Activated CD4-positive, alpha-beta memory T cell treated with anti-CD3 and anti-CD28 coated beads for 36 hours (primary cell): ENCODE measurements at places on chromosomes 5 and 9. TPM values are rescaled to one million over a fixed set of nuclear protein-coding genes. Genes with fewer than 3 reads are reported as not detected.

IGIP gene
- 2.3 TPM for total RNA-seq

ARHGEF28 gene
- total RNA-seq = 0.12 TPM

ANKRD31 gene
- 0.29 TPM for total RNA-seq

C9orf153 gene
- total RNA-seq = 0.26 TPM

- DNase-seq = no peak
Measured at GRCh38 chr9:133355881-133356357, 368 bp downstream of the SURF1 start.

DNA sequence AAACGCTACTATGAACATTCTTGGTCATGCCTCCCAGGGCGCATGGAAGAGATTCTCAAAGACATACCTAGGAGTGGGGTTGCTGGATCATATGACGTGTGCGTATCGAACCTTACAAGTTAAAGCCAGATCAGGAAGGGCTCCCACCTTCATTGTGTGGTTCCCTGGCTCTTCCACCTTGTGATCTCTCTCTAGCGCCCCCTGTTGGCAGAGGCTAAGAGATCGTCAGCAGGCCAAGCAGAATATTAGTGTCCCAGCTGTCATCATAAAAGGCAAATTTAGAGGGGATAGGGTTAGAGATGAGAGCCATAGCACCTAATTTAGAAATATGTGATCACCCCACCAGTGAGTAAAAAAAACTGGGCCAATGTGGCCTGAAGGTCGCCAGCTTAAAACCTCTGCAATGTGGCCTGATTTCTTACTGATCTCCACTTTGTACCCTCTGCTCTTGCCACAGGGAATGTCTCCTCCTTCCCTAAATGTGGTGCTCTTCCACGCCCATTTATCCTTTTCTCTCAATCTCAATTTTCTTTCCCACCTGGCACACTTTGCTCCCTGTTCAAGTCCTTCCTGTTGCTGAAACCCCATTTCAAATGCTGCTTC is 91.7 kb upstream of the SHB start:
- peak; percentile 69 for DNase-seq

DNA sequence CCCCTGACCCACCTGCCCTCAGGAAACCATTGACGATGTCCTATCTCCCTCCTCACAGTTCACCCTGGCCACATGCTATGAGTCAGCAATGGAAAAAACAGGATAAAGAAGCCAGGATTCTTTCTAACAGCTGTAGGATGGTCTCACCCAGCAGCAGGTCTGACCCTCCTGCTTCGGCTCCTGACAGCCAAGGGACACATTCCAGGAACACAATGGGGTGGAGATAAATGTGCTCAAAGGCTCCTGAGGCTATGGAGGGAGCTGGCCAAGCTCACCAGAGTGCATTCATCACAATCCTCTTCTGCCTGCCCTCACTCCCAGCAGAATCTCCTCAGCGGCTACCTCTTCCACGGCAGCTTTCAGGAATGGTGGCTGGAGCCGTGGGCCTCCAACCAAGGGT is 170.3 kb downstream of the PJA2 start:
- DNase-seq = no peak

GRCh38 chr5:93378073-93378472 is 202.9 kb downstream of the NR2F1-AS1 start:
- no peak for DNase-seq

SCGB3A1 gene
- not detected for total RNA-seq

GRCh38 chr5:120464627-120465435 is 731 bp downstream of the PRR16 start:
- DNase-seq = peak; percentile 10

DNA sequence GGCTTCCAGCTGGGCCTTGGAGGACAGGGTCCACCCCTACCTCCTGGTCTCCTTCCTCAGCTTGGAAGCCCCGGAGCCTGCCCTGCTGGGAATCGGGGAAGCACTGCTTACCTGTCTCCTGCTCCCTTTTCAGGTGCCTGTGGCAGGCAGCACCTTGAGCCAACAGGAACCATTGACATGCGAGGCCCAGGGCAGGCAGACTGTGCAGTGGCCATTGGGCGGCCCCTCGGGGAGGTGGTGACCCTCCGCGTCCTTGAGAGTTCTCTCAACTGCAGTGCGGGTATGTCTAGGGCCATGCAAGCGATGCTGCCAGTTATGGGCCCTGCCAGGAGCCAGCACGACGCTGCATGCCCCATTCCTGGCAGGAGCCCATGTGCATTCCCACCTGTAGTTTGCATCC is 3.8 kb upstream of the CACFD1 start:
- DNase-seq = no peak

DNA sequence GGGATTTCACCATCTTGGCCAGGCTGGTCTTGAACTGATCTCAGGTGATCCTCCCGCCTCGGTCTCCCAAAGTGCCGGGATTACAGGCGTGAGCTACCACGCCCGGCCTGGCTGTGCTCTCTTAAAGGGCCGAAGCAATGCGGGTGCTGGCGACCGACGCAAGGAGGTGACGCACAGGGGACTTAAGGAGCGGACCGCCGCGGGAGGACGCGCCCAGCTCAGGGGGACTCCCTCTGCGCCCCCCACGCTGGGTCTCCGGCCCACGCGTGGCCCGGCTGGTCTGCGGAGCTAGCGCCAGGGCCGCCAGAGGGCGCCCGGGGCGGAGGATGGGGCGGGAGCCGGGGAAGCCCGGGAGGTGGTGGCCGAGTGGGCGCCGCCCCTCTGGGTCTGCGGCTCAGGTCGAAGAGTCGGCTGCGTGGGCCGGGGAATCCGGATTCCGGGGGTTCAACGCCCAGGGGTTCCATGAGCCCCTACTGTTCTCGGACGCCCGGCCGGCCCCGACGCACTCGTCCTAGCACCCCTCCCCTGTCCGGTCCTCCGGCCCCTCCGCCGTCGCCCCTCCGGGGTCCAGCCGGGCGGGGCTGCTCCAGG is 502 bp upstream of the CERCAM start:
- DNase-seq = peak; percentile 78

- no peak for DNase-seq
Measured at GRCh38 chr9:121439711-121440664, 59.7 kb downstream of the GGTA1 start.

OTP gene
- not detected for total RNA-seq

DNA sequence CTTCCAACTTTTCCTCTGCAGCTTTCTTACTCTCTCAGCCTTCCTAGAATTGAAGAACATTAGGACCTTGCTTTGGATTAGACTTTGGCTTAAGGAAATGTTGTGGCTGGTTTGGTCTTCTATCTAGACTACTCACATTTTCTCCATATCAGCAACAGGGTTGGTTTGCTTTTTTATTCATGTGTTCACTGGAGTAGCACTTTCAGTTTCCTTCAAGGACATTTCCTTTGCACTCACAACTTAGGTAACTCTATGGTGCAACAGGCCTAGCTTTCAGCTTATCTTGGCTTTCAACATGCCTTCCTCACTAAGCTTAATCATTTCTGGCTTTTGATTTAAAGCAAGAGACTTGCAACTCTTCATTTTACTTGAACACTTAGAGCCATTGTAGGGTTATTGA is 153.1 kb downstream of the CCDC192 start:
- DNase-seq = no peak

- DNase-seq = no peak
Measured at GRCh38 chr9:135782946-135783345, 81.0 kb downstream of the KCNT1 start.

PIP5K1B gene
- total RNA-seq = 1.6 TPM

DIPK1B gene
- not detected for total RNA-seq

GFM2 gene
- total RNA-seq = 33.0 TPM

DNA sequence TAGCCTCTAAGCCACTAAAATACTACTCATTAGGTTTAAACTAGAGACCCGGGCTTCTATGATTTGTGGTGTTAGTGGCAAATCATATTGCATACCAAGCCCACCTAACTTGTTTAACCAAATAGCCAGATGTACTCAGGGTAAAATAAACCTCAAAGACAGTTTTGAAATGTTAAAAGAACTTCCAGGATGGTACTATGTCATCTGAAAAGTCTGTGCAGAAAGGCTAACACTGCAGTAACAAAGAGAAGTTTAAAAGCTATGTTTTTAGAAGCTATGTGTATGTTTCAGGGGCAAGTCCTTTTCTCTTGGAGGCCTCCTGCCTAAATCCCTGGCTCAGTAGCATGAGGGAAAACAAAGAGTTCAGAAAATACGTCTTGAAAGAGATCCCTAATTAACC is 84.9 kb upstream of the IL7R start:
- DNase-seq = no peak

DNA sequence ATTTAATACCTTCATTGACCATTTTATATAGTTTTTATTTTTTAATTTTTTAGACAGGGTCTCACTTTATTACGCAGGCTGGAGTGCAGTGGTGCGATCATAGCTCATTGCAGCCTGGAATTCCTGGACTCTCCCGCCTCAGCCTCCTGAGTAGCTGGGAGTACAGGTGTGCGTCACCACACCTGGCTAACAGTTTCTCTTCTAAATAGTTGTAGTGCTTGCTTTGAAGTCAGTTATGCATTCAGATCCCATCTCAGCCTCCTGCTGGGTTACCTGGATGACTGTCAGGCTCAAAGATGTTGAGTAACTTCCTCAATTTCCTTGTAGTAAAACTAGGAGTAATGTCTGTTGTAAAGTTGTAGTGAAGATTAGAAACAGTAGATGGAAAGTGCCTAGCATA is 21.4 kb downstream of the SNX18 start:
- DNase-seq = no peak

GRCh38 chr9:77316058-77316457 is 138.7 kb downstream of the VPS13A start:
- no peak for DNase-seq

- DNase-seq = no peak
Measured at GRCh38 chr5:150347003-150347402, 10.5 kb upstream of the TCOF1 start.

GRCh38 chr9:131407717-131408195 is 13.9 kb downstream of the PRRC2B start:
- DNase-seq = peak; percentile 53

TLE1 gene
- 0.17 TPM for total RNA-seq

DNA sequence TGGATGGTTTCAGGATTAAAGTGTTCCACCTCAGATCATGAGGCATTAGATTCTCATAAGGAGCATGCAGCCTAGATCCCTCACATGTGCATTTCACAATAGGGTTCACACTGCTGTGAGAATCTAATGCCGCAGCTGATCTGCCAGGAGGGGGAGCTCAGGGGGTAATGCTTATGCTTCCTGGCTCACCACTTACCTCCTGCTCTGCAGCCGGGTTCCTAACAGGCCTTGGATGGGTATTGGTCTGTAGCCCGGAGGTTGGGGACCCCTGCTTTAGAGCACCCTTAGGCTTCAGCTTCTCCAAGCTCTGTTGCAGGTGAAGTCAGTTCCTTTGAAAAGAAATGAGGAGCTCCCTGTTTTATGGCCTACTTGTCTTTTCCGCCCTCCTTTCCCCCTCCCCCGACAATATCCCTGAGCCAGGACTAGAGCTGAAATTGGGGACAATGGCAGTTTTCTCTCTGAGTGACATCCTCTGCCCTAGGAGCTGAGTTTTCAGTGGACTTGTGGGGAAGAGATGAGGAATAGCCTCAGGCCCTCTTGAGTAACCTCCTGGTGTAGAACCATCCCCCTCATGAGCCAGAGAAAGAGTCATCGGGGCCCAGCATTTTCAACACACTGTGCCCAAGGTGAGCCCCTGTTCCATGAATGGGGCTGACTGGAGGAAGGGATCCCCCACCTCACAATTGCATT is 16.2 kb upstream of the MAT2B start:
- DNase-seq = no peak

DNA sequence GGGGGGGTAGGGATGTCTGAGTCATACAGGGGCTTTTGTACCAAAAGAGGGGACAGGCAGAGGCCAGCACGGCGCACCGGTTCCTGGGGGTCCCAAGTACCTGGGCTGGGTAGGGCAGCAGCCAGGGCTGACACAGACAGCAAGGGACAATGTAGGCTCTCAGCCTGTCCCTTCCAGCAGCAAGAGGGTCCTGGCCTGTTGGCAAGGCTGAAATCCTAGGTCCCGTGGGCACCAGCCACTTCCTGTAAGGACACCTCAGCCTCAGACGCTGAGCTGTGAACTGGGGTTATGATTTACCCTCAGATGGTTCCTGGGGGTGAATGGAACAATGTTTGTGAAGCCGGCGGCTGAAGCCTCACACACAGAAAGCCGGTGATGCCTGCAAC is 41.3 kb downstream of the NACC2 start:
- DNase-seq = no peak

ANGPTL2 gene
- total RNA-seq = not detected

- no peak for DNase-seq
Measured at GRCh38 chr5:173232499-173233346, 2.3 kb downstream of the NKX2-5 start.

DNA sequence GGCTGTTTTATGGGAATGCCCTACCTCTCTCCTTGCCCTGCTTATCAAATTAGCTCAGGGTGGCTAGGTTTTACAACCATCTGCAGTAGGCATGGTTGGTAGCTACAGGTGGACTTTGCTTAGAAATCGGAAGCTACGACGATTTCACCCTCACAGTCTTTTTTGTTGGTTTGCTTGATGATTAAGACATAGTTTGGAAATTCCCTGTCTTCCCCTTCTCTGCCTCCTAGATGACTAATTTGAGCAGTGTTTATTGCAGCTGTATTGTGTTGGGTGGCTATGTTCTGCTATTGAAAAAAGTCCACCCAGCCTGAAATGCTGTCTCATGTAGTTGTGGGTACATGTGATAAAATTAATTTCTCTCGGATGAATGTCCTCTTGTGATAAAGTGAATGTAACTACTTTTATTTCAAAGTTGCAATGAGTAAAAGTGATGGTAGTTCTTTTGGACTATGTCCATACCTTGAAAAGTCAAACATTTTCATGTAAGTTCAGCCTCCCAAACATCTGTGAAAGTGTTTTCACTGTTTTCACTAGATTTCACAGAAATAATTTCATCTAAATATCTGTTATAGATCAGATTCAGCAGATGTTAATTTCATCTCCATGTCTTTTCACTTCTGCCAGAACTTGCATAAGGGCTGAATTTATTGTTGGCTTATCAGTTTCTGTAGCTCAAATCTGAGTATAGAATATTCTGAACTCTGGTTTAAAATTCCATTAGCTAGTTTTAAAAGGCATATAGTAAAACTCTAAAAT is 37.3 kb upstream of the FYB1 start:
- no peak for DNase-seq

DNA sequence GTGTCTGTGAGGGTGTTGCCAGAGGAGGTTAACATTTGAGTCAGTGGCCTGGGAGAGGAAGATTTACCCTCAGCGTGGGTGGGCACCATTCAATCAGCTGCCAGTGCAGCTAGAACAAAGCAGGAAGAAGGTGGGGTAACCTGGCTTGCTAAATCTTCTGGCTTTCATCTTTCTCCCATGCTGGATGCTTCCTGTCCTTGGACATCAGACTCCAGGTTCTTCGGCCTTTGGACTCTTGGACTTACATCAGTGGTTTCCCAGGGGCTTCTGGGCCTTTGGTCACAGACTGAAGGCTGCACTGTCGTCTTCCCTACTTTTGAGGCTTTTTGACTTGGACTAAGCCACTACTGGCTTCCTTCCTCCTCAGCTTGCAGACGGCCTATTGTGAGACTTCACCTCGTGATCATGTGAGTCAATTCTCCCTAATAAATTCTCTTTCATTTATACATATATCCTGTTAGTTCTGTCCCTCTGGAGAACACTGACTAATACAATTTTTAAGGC is 38.1 kb downstream of the PBX3 start:
- DNase-seq = peak; percentile 65

GPR21 gene
- total RNA-seq = not detected

- no peak for DNase-seq
Measured at GRCh38 chr5:83341815-83342334, 129.7 kb upstream of the VCAN start.

- no peak for DNase-seq
Measured at GRCh38 chr5:60852317-60852716, 8.2 kb upstream of the ELOVL7 start.
